GM12892 (cell line): ENCODE measurements at places on chromosomes 2 and 18.

DNA sequence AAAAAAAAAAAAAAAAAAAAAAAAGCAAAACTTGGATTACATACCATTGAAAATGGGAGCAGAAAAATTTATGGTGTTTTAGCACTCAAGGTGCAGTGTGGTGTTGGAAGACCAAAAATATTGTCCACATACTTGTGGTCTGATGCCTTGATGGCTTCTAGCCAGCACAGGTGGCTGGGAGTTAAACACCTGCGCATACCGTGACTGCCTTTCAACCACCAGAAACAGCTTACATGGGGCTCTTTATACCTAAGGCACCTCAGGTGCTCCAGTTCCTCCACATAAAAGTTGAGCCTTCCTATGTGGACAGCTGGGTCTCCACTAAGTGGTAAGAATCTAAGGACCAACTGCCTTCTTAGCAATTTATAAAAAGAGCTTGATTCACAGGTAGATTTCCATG, 802.6 kb upstream of the CELF4 start:
- DNase-seq = no peak

GRCh38 chr18:62420151-62420512, 95.0 kb downstream of the TNFRSF11A start:
- DNase-seq = no peak

- DNase-seq = no peak
Measured at GRCh38 chr18:46080156-46080555, 8.1 kb upstream of the PSTPIP2 start.

DNA sequence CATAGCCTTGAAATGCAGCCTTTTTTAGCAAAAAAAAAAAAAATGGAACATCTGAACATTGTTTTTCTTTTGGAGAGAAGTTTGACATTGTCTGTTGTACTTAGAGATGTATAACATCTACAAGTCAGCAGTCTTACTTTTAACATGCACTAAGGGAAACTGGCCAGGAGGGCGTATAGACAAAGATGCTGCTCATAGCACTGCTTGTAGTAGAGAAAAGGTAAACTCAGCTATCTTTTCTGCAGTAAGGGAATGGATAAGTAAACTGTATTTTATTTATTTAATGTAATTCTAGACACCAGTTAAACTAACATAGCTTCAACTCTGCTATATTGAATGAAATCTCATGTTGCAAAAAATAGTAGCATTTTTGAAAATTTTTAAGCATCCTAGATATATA, 489.6 kb downstream of the PTPRM start:
- no peak for DNase-seq

DNA sequence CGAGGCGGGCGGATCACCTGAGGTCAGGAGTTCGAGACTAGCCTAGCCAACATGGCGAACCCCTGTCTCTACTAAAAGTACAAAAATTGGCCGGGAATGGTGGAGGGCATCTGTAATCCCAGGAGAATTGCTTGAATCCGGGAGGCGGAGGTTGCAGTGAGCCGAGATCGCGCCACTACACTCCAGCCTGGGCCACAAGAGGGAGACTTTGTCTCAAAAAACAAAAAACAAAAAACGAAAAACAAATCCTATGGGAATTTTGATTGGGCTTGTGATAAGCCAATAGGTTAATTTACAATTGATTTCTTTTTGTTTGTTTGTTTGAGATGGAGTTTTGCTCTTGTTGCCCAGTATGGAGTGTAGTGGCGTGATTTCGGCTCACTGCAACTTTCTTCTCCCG, 24.2 kb upstream of the TOGARAM2 start:
- no peak for DNase-seq

DNA sequence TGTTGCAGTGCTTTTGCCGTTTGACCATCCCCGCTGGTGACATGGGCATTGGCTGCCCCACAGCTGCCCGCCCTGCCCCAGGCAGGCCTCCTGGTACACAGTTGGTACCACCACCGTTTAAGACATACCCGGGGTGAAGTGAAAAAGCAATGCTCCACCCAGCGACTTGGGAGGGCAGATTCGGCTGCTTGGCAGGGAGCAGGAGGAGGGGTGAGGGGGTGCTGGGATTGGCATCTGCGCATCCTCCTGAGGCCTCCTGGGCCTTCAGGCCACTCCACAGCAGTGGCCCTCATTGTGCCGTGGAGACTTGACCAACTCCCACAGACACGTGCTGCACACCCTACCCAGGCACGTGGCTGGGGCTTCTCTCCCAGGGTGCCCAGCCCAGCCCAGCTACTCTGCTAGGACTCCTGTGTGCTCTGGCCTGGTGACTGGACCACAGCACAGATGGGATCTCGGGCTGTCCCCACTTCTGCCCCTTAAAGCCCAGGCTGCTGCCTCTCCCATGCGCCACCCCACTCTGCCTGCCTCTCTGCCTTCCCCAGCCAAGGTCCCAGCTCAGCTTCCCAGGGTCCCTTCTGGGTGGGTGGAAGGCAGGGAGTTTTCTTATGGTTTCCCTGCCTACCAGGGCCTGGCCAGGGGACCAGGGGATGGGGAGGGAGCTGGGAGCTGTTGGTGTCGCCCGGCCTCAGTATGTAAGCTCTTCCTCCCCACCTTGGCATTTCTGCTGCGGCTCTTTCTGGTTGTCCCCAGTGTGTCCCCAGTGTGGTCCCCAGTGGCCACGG, 157.0 kb upstream of the HS6ST1 start:
- DNase-seq = no peak

DNA sequence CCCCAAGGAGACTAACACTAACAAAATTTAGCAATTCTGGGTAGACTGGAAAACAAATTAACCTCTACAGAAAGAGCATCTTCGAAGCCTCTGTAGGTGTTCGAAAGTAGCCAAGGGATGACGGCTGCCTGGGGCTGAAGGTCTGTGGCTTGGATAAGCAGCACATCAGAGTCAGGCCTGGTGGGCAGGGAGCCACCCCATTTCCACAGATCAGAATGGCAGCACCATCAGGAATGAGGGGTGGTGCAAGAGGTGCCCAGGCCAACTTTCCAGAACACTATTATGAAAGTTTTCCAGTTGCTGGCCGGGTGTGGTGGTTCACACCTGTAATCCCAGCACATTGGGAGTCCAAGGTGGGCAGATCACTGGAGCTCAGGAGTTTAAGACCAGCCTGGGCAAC, 57.9 kb downstream of the CABYR start:
- no peak for DNase-seq

DNA sequence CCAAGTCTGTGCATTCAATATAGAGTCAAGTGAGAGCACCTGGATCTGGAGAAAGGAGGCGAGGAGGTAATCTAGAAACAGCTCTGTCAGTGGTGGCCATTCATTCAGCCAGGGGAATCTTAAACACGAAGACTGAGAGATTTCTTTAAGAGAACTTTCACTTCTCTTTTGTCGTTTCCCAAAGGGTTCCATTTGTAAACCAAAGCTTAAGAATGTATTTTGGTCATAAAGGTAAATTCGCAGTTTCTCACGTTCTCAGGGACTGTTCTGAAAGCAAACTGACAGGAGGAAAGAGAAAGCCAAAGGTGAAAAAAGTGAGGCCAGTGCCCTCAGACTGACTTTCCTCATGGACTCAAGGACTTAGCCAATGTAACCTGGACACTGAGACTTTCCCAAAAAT, 513.5 kb downstream of the CMPK2 start:
- DNase-seq = no peak

- no peak for DNase-seq
Measured at GRCh38 chr18:74803769-74804168, 206.1 kb downstream of the ZNF407 start.

DNA sequence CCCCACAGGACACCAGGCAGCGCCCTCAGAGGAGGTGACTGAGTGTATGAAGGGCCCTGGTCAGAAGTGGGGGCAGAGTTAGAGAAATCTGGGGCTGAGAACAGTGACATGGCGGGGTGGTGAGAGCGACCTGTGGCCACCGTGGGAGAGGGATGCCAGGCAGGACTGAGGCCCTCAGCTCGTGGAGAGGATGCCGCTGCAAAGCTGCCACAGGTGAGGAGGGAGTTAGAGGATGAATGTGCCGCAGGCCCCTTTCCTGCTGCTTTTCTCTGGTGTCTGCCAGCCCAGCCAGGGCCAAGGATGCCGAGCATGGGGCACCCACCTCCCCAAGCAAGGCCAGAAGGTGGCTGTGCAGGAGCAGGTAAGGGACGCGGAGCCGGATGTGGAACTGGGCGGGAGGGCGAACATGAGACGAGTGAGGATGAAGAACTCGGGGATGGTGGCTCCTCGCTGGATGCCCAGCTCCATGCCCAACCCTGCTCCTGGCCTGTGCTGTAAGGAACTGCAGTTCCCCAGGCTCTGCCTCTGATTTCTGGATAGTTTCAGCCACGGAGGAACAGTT, 269.2 kb upstream of the HDAC4 start:
- DNase-seq = no peak

DNA sequence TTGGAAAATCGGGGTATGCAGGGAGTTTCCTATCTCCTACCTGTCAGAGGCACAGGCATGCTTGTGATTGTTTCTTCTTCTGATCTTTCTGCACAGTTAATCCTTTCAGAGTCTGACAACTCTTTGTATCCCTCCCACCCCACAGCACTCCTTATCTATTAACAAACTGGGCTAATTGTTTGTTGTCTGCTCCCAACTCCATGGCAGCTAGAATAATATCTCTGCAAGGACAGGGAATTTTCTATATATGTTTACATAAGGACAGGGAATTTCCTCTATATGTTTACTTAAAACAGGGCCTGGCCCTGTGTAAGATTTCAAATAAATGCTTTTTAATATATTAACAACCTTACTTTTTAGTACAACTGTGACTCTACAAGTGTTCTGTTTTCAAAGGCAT, 36.0 kb upstream of the VRK2 start:
- DNase-seq = no peak

DNA sequence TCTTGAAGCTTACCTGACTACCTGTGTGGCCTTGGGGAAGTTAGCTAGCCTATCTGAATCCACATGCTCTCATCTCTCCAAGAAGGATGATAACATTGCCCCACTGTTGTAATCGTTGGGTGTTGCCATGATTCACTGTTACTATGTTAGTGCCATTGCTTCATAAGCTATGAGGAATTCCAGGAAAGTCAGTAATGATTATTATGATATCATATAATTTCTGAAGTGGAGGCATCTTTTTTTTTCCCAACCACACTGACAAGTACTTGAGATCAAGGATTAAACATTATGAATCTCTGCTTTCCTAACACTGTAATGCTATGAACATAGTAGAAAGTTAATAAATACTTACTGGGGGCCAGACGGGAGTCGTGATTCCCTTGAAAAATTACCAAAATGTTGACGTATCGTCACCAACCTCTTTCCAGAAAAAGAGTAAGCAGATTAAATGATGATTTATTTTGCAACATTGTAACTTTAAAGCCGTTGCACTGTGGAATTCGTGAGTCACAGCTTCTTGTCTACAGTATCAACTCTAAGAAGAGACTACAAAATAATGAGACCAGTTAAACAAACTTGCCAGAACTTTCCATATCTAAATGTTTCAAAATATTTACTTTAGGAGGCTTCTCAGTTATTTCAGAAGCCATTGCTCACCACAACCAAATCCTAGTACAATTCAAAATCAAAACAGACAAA, 459.9 kb downstream of the PIK3C3 start:
- DNase-seq = no peak

- peak; percentile 20 for DNase-seq
Measured at GRCh38 chr2:24970483-24971285, 1.1 kb downstream of the DNAJC27 start.

DNA sequence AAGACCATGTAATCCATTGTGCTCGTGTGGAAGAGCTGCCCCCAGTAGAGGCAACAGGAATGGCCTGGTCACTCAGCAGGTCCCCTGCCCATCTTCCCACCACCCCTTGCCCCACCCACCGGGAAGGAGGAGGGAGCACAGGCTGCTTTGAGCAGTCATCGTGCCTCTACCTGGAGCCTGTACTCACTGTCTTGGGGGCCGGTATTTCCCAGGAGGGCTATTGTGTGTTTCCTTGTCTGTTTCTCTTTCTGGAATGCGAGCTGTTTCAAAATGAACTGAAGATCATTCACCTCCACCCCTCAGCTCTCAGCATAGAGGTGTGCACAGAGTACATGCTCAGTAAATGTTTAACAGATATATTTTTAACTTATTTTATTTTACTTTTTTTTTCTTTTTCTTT, 7.7 kb upstream of the AMMECR1L start:
- no peak for DNase-seq

- no peak for DNase-seq
Measured at GRCh38 chr18:53004798-53005197, 664.8 kb downstream of the DCC start.

DNA sequence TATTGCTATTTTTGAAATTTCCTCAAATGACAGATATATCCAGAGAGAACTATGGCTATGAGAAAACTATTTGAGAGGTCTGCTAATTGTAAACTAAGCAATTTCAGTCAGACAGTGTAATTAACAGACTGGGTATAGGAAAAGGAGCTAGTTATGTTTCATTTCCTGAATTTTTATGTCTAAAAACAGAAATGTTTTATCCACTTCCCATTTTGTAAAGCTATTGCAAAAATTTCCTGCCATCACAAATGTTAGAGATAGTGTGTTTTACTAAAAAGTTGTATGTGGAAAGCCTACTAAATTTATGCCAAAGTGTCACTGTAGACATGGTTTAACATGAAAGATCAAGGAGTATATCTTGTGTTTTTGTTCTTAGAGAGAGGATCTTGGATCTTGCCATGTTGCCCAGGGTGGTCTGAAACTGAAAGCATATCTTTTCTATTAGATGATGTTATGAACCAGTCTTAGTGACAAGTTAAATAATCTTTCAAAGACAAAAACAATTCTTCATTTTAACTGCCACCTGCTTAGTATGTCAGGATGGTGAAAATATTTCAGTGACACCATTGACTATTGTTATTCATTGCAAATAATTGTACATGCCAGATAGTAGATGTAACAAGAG, 40.5 kb upstream of the ITPRID2 start:
- DNase-seq = no peak

GRCh38 chr2:231666171-231667095, 41.9 kb upstream of the PTMA start:
- peak; percentile 67 for DNase-seq

- DNase-seq = no peak
Measured at GRCh38 chr2:1461507-1462390, 48.5 kb downstream of the TPO start.

- DNase-seq = no peak
Measured at GRCh38 chr2:221635949-221636348, 63.8 kb upstream of the EPHA4 start.

- no peak for DNase-seq
Measured at GRCh38 chr2:70188460-70188859, 2.4 kb downstream of the C2orf42 start.

DNA sequence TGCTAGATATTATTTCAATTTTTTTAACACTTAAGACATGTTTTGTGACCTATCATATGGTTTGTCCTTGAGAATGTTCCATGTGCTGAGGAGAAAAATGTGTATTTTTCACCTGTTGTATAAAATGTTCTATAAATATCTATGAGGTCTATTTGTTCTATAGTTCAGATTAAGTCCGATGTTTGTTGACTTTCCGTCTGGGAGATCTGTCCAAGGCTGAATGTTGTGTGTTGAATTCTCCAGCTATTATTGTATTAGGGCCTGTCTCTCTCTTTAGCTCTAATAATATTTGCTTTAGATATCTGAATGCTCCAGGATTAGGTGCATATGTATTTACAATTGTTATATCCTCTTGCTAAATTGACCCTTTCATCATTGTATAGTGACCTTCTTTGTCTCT, 144.1 kb downstream of the NYAP2 start:
- DNase-seq = no peak

GRCh38 chr2:217975626-217976025, 27.2 kb downstream of the TNS1 start:
- no peak for DNase-seq

- no peak for DNase-seq
Measured at GRCh38 chr18:51039138-51040112, 9.4 kb downstream of the SMAD4 start.
